Kidney tubule cell (primary cell): ENCODE measurements at places on chromosomes 5 and 9.

- DNase-seq, result peak; percentile 81
Observed at GRCh38 chr9:116547729-116548426, 139.2 kb upstream of the TRIM32 start.

- DNase-seq, result peak; percentile 91
Observed at GRCh38 chr9:83154821-83155220, 91.9 kb upstream of the RASEF start.

- DNase-seq, result no peak
Observed at GRCh38 chr9:27195191-27195590, 86.2 kb downstream of the TEK start.

DNA sequence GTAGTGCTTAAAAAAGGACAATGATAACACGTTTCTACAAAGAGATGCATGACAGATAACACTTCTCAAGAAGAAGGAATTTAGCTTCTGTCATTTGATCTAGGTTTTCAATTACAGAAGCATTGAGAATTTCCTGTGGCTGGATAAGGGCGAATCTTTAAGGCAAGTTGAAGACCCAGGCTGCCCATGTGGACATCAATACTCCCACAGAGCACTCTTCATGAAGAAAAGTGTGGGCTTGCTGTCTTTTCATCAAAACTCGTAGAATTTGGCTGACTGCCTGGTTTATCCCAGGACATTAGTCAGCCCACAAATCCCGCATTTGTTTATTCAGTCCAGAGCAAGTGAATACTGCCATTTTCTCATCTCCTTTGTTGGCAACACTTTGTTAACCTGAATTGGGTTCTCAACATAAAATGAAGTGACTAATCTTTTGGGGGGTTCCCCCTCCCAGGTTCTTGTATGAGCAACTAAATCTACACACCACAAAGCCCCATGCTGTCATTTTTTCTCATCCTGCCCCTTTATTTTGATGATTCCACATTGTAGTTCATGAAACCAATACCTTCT is 43.4 kb upstream of the CDKN2B start:
- DNase-seq, result peak; percentile 98

GRCh38 chr5:176359658-176360057 is 1.9 kb downstream of the KIAA1191 start:
- DNase-seq, result peak; percentile 56

DNA sequence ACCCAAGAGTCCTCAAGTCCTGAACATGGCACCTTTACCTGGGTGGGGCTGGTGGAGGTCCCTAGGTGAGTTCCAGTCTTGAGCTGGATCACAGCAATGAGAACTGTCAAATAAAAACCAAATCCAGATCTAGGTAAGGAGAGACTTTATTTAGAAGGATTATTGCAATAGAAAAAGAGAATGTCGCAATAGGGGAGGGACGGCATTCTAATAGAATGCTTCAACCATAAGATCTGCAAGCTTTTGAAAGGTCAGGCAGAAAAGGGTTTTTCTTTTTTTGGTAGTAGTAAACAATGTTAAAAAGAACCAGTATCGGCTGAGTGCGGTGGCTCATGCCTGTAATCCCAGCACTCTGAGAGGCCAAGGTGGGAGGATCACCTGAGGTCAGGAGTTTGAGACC is 5.2 kb upstream of the GCNT1 start:
- DNase-seq, result no peak

DNA sequence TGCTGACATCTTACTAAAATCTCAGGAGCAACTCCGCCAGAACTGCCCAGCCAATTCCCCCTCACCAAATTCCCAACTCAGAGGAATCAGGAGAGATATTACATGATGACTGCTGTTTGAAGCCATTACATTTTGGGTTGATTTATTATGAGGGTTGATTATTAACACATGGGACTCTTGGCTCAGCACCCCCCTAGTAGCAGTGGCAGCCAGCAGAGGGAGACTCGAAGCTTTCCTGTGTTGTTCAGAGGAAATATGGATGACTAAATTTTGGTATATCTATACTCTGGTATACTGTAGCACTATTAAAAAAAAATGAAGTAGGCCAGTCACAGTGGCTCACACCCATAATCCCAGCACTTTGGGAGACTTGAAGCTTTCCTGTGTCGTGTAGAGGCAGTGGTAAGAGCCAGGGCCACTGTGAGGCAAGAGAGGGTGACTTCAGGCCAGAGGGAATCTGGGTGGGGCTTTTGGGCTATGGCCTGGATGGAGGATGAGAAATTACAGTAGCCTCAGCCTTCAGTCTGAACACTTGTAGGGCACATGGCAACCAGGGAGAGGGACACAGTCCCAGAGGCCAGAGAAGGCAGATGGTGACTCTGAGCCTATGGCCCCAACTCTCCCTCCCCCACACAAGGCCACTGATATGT is 111.4 kb downstream of the LHX2 start:
- peak; percentile 41 for DNase-seq

DNA sequence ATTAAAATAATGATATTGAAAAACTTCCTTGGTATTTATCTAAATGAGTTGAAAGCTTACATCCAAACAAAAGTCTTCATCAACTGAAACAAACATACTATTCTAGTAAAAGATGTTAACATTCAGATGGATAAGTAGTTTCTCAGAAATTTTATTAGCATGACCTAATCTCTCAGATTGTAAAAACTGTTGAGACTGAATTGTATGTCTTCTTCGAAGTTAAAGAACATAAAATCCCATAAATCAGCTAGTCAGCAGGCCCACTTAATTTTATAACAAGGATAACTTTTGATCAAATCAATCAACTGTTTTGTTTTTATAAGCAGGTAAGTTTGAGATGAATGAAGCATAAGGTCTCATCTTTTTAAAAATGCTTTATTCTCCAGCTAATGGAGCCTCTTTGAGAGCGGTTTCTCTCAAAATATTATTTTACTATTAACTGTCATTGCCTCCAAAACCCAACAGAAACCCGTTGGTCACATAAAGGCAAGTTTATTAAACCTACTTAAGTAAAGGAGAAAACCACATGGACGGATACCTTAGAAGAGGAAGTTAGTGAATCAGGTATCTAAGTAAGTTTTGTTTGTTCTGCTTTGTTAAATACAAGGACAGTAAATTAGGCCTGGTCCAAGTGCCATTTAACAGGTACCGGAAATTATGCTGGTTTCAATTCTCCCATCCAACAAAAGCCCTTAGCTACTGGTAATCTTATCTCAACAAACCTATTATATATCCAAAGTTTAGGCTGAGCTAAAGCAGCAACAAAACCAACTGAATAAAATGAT is 457.0 kb downstream of the PDE4D start:
- DNase-seq, result no peak

DNA sequence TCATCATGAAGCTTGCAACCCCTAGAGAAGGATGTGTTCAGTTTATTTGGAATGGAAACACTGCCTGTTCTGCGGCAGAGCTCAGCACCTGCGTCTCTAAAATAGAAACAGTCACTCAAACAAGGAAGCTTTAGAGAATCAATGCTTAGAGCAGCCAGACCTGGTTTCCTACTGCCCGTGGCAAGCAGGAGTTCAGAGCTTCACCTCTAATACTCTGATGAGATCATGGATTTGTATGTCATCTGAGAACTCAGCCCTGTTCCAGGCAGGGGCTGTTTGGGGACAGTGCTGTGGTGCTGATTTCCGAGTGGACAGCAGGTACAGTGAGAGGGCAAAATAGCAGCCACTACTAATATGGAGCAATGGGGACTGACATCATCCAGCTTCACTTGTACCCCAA is 236.0 kb upstream of the IRX1 start:
- DNase-seq, result no peak

DNA sequence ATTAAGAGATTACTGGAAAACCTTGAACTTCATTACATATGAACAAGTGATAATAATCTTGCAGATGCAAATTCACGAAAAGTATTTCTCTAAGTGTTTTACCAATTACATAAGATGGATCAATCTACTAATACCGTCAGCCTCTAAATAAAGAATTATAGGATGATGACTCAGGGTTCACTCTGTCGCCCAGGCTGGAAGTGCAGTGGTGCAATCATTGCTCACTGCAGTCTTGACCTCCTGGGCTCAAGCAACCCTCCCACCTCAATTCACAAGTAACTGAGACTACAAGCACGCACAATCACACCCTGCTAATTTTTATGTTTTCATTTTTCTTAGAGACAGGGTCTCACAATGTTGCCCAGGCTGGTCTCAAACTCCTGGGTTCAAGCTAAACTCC is 56.1 kb downstream of the CHD1 start:
- DNase-seq, result peak; percentile 36

GRCh38 chr9:98022447-98022846 is 34.1 kb upstream of the NANS start:
- DNase-seq, result peak; percentile 35

GRCh38 chr5:55899344-55899743 is 48.2 kb downstream of the IL31RA start:
- DNase-seq, result peak; percentile 43

- peak; percentile 36 for DNase-seq
Observed at GRCh38 chr9:18721267-18721994, 247.5 kb downstream of the ADAMTSL1 start.

GRCh38 chr9:129676975-129677374 is 11.5 kb downstream of the PRRX2 start:
- DNase-seq, result no peak

DNA sequence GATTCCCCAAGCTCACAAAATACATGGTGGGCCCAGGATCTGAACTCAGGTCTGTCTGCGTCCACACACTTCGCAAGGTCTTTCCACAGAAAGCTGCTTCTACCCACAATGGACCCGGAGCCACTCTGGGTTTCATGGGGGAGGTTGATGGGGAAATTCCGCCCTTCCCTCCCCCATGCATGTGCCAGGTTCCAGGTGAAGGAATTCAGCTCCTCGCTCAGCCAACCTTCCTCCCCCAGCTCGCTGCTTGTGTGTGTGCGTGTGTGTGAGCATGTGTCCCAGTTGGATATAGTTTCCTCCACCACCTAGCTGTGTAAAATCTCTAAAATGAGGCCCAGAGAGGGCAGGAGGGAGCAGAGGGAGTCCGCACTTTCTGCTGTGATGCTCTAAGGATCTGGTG is 1.0 kb downstream of the PTGS1 start:
- no peak for DNase-seq

DNA sequence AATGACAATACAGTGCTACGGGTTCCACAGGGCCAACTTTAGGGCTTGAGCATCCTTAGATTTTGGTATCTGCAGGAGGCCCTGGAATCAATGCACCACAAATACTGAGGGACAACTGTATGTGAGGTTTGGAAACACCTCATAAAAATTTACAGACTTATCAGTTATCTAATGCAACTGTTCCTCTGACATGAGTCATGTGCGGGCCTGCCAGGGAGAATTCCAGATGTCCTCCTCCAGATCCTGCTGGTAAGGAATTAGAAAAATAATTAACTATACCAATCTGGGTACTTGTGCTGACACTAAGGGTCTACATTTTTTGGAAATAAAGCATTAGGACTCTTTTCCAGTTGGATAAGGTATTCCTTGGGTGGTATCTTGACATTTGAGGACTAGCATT is 333.3 kb downstream of the ARRDC3 start:
- DNase-seq, result peak; percentile 62

- DNase-seq, result peak; percentile 44
Observed at GRCh38 chr5:91383956-91384300, 811 bp upstream of the ARRDC3 start.

DNA sequence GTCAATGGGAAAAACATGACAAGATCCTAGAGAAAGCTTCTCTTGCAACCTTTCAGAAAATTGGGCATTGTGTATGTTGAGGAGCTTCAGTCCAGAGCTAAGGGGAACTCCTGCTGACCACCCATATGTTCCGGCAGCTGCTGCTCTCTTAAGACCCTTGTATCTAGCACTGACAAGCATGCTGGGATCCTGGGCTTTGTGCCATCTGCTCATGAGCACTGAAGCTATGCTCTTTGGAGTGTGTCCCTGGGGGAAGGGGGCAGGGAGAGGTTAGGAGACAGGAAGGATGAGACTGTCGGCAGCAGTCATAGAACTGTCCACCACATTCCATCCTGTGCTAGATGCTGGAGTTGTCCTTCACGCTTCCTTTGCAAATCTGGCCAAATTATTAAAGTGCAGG is 109.3 kb downstream of the JAKMIP2 start:
- DNase-seq, result no peak

GRCh38 chr5:130111746-130112145 is 207.5 kb downstream of the CHSY3 start:
- DNase-seq, result no peak

GRCh38 chr9:77257275-77257674 is 79.9 kb downstream of the VPS13A start:
- no peak for DNase-seq

- DNase-seq, result no peak
Observed at GRCh38 chr5:122436615-122437014, 124.6 kb downstream of the SNCAIP start.

GRCh38 chr9:84206801-84207370 is 133.7 kb downstream of the SLC28A3 start:
- DNase-seq, result no peak

GRCh38 chr5:150600616-150601490 is 39.6 kb upstream of the SYNPO start:
- DNase-seq, result no peak

- DNase-seq, result no peak
Observed at GRCh38 chr5:120552638-120553037, 88.5 kb downstream of the PRR16 start.

- DNase-seq, result no peak
Observed at GRCh38 chr5:71632168-71632567, 45.0 kb downstream of the MCCC2 start.

- no peak for DNase-seq
Observed at GRCh38 chr5:83846624-83847350, 126.1 kb upstream of the HAPLN1 start.

DNA sequence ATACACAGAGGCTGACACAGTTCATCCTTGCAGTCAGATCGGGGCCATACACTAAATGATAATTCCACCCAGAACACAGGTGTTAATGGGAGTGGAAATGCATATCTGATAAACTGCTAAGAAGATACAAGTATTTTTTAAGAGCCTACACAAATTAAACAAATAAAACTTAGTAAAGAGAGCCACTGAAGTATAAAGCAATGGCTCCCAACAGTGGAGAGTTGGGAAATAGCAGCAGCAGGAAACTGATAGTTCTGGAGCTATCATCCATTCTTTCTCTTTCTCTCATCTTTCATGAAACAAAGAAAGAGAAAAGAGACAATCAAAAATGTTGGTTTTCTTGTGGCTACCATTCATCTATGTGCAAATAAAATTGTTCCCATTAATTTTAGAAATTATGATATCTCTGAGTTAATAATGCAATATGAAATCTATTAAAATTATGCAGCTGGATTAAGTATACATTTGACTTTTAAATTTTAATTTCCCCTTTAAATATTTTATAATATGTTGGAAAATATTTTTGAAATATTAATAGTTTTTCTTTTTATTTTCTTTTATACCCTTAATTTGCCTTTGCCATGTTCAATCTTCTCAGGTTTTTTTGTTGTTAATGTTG is 120.8 kb downstream of the EMB start:
- DNase-seq, result no peak

- DNase-seq, result no peak
Observed at GRCh38 chr9:137989156-137989555, 111.6 kb downstream of the CACNA1B start.

- no peak for DNase-seq
Observed at GRCh38 chr9:17476401-17476800, 102.5 kb upstream of the SH3GL2 start.

- DNase-seq, result no peak
Observed at GRCh38 chr5:169583101-169583423, 511 bp upstream of the SPDL1 start.
